ENCODE measurements at places on chromosomes 16 and 17.

- no peak for DNase-seq
Measured at GRCh38 chr17:53472586-53472985, 350.1 kb upstream of the KIF2B start.

DNA sequence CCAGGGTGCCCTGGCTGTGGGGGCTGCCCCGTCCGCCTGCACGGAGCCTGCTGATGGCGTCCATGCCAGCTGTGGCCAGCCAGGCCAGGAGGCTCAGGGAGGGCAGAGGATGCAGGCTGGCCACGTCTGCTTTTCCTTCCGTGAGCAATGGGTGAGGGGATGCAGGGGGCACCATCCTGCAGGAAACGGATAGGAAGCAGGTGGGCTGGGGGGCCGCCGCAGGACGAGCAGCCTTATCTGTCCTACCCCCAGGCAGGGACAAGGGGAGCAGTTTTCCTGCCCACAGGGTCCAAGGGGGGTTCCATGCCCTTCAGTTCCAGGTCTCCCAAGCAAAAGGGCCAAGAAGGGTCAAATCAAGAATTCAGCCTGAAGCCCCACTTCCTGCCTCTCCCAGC lies 6.8 kb downstream of the DUS1L start:
- no peak for DNase-seq

GRCh38 chr17:29621751-29622194 lies 939 bp downstream of the CORO6 start:
- no peak for DNase-seq

- no peak for DNase-seq
Measured at GRCh38 chr17:45200701-45201100, 21.0 kb upstream of the FMNL1 start.

GRCh38 chr16:83541231-83541630 lies 266.5 kb upstream of the HSBP1 start:
- no peak for DNase-seq

GRCh38 chr17:72205357-72205756 lies 84.5 kb downstream of the SOX9 start:
- DNase-seq = peak; percentile 40

DNA sequence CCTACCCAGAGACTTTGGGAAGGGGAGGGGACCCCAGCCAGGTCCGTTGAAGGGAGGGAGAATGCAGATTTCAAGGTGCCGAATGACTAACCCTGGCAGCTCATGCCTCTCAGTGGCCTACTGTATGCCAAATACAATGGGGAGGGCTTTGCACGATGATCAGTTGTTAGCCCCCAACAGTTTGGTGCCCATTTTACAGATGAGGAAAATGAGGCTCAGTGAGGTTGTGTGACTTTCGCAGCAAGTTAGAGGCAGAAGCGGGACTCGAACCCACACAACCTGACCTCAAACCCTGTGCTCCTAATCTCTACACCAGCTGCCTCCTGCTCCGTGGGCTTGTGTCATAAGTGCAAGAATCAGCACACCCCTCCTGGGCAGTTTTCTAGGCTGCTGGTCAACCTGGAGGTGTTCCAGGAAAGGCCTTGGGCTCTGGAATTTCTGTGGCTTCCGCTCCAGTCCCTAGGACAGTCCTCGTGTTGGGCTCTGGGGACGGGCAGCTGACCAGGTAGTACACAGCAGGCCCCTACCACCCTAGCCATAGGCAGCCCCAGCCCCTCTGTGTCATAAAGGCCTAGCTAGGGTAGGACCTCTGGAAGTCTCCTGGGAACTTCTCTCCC lies 11.9 kb upstream of the NAGPA start:
- DNase-seq = no peak

DNA sequence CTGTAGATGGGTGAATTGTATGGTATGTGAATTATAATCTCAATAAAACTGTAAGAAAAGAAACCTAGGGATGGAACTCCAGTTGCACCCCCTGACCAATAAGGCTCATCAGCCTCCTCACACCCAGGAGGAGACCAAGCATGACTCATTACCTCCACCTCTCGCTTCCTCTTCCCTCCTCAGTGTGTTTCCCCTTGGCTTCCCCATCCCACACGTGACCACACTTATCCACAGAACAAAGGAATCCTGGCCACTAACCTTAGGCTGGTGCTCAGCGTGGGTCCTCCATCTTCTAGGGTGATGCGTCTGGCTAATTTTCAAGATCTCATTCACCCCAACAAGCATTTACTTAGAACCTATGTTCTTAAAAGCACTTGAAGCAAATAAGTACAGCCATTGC lies 36.2 kb upstream of the MAP3K14 start:
- DNase-seq = no peak

GRCh38 chr17:64496348-64496785 lies 487 bp downstream of the POLG2 start:
- peak; percentile 31 for DNase-seq

GRCh38 chr17:63519972-63520882 lies 2.9 kb upstream of the KCNH6 start:
- peak; percentile 77 for DNase-seq

- DNase-seq = no peak
Measured at GRCh38 chr16:76389126-76389525, 111.9 kb downstream of the CNTNAP4 start.
